ENCODE measurements at places on chromosomes 1 and 21. TPM values are rescaled to one million over a fixed set of nuclear protein-coding genes. Genes with fewer than 3 reads are reported as not detected.

GRCh38 chr1:110482662-110483307, 31.8 kb downstream of the PROK1 start:
- DNase-seq: no peak

- DNase-seq: no peak
These were observed 109.3 kb downstream of the RUNX1 start for GRCh38 chr21:34939673-34940331.

GRCh38 chr1:109499661-109500536, 6.0 kb downstream of the CYB561D1 start:
- no peak for DNase-seq

DNA sequence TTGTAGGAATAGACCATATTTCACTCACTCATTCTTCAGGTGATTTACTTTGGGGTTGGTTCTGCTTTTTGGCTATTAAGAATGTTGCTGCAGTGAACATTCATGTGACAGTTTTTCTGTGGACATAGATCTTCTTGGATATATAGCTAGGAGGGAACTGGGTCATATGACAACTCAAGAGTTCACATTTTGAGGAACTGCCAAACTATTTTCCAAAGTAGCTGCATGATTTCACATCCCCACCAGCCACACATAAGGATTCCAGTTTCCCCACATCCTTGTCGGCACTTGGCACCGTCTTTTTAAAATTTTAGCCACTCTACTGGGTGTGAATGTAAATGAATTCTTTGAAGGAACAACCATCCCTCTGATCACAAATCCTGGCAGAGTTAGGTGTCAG, 126.0 kb downstream of the PRDM2 start:
- DNase-seq: no peak

Gene FCRL2
- not detected for polyA plus RNA-seq

DNA sequence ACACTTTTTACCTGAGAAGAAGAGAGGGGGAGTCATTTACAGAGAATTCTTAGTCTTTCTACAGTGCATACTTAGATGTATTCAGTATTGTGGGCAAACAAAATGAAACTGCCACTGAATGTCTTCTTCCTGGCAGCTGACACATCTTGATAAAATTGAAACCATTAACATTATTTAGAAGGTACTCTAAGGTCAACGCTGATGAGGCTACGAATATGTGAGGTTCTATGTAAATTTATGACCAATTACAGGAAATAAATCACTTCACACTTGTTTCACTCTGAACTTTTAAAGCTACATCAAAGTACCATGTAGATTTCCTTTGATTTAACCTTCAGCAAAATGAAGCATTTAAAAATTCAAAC, 51.3 kb upstream of the GFI1 start:
- DNase-seq: no peak

GRCh38 chr1:184483101-184483683, 96.4 kb downstream of the C1orf21 start:
- DNase-seq: peak; percentile 87

Measured in muscle of arm (tissue), 14 donors.